ENCODE measurements at places on chromosomes 11 and 22.

DNA sequence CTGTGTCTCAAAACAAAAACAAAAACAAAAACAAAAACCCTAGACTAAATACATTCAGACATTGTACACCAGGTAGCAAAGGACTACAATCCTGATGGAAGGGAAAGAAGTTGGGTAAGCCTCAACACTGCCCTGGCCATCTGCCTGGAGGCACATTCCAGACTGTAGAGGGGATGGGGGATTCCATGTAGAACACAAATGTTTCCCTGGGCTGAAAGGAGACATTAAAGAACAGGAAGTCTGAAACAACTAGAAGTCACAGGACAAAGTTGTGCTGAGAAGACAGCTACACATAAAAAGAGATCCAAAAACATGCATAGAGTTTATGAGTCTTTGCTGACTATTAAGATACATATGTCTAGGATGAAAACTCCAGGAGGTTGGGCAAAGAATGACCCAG is 83.9 kb downstream of the RRAS2 start:
- DNase-seq, result no peak

DNA sequence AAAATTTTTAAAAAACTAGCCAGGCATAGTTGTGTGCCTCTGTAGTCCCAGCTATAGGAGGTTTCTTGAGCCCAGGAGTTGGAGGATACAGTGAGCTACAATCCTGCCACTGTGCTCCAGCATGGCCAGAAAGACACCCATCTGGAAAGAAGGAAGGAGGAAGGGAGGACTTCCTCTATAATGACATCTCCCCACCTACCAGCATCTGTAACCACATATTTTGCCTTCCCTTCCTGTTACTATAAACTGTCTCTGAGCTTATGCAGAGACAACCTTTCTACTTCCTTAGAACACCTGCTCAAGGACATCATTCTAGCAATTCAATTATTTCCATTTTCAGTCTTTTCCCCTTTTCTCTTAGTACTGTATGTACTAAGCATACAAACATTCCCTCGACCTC is 2.2 kb upstream of the NUP160 start:
- no peak for DNase-seq

- DNase-seq, result no peak
Measured at GRCh38 chr11:16812274-16812673, 73.8 kb downstream of the C11orf58 start.

DNA sequence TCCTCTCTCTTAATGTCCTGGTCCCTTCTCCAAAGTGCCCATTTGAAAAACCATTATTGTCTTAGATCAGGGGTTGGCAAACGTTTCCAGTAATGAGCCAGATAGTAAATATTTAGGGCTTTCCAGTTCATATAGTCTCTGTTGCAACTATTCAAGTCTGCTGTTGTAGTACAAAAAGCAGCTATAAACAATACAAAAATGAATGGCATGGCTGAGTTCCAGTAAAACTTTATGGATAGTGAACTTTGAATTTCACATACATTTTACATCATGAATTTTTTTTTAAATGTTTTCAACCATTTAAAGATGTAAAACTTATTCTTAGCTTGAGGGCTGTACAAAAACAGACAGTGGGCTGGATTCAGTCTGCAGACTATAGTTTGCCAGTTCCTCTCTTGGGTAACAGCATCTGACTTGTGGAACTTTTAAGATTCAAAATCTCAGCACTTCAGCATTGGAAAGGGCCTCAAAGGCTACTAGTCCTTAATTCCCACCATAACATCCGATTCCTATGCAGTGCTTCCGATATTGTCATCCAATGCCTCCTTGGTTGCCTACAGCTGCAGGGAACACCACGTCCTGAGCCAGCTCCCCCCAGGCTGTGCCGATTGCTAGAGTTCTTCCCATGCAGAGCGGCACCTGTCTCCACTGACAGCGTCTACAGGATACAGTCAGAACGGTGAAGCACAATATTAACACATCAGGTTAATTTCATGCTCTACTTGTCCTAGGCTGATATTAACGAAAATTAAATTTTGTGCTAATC is 65.6 kb upstream of the E2F8 start:
- no peak for DNase-seq

- DNase-seq, result no peak
Measured at GRCh38 chr11:129729216-129729615, 86.4 kb upstream of the TMEM45B start.

DNA sequence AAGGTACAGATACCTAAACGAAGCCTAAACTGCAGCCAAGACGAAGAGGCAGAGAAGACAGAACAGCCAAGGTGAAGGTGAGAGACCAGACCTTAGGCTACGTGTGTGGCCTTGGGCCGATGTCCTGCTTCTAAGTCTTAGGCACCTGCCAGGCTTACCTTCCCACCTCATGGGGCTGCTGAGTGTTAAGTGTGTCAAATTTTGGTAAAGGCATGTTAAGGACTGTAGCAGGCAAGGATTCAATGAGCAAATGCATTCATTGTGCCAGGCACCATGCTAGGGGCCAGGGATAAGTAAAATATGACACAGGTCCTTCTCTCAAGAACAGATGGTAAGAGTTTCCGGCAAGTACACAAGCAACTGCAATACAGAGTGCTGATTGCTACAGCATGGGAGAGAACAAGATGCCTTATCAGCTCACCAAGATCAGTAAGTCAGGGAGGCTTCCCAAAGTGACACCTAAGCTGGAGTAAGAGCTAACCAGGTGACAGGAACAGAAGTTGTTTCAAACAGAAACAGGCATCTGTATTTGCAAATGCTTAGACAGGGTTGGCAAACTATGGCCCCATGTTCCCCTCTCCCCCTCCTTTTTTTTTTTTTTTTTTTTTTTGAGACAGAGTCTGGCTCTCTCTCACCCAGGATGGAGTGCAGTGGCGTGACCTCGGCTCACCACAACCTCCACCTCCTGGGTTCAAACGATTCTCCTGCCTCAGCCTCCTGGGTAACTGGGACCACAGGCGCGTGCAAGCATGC is 46.7 kb downstream of the CLTCL1 start:
- no peak for DNase-seq

GRCh38 chr11:23723861-23724260 is 773.0 kb upstream of the LUZP2 start:
- no peak for DNase-seq

DNA sequence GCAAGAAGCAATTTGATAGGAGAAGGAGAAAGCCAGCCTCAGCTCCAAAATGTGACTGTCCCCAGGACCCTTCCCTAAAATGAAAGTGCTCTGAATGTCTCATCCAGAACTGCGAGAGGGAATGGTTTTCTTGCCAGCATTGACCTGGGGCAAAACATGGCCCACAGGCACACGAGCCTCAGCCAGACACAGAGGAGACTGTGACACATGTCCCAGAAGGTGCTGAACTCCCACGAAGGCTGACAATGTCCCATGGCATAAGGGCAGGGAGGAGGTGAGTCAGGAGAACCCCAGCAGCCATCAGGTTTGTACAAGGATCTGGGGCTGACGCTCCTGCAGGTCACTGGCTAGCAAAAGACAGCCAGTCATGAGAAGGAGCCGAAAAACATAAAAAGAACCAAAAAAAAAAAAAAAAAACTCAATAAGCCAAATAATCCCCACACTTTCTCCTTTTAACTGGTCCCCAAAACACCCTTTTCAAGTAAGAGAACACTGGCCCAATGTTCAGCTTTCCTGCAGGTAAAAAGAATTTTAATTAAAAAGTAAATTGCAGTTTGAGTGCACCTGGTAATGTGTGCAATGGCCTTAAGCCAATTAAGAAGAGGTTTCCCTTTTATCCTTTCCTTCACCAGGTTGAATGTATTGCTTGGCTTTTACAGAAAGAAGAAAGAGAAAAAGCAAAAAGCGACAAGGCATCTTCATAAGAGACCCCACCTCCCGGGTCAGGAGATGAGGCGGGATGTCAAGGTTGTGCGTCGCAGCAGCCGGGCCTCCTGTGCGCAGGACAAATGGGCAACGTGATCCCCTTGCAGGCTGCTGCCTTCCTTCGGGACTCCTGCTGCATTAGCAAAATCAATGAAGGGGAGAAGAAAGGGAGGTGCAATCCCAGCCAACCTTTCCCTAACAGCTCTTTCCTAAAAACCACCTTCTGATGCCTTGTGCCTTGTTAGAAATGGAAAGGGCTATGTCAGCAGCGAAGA is 43.6 kb downstream of the GALNT18 start:
- DNase-seq, result no peak
